ENCODE measurements at places on chromosomes 5 and 9. TPM values are rescaled to one million over a fixed set of nuclear protein-coding genes. Genes with fewer than 3 reads are reported as not detected.

The TAF1L gene
- not detected for polyA plus RNA-seq

DNA sequence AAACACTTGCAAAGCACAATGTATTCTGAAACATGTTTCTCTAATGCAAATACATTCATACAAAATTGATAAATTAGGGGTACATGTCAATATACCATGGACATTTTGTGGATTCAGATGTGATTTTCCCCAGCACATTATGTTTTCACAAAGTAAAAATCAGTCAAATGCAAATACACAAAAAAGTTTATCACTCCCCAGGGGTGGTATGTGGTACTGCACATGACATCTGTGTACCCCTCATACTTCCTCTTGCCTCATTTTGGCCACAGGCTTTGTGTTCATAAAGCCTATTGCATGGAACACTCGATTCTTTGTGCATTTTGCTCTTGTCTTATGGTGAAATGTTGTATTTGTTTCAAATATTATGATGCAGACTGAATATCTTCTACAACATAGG is 116.8 kb upstream of the PDE4D start:
- DNase-seq = no peak

The CER1 gene
- polyA plus RNA-seq = not detected

DNA sequence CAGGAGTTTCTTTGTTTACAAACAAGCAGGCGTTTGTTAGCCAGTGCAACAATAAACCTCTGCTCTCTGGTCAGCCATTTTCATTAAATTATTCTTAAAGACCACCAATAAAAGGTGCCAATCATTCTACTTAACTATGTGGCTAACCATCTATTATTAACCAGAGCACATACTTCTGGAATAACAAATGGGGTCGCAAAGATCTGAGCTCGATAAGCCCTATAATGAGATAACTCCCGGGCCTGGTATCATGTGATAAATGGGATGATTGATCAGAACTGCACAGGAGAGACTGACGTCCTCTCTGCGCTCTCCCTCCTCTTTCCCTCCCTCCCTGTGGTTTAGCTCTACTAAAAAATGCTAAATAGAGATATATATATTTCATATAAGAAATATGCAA is 488.2 kb downstream of the NTRK2 start:
- no peak for DNase-seq

- DNase-seq = no peak
Measured at GRCh38 chr9:135471791-135472640, 7.6 kb upstream of the PPP1R26 start.

The MCC gene
- 4.8 TPM for polyA plus RNA-seq

DNA sequence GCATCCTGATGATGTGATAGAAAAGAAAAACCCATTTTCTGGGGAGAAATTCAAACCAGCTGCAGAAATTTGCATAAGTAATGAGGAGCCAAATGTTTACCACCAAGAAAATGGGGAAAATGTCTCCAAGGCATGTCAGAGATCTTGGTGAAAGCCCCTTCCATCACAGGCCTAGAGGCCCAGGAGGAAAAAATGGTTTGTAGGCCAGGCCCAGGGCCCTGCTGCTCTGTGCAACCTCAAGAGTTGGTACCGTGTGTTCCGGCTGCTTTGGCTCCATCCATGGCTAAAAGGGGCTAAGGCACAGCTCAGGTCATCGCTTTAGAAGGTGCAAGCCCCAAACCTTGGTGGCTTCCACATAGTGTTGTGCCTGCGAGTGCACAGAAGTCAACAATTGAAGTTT is 543.1 kb downstream of the ZNF608 start:
- no peak for DNase-seq

DNA sequence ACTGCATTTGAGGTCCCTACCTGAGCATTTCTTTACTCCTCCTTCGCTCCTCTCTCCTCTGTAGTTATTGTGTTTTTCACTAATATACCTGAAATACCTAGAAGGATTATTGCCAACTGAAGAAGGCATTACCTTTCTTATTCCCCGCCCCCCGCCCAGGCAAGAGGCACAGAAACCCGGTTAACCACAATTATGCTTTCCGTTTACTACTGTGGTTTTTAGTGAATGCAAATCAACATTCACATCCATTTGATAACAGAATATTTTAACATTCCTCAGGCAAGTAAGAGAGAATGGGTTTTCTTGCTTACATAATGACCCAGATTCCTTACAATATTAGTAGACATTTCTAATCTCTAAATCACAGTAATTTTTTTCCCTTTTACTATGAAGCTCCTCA is 136.9 kb downstream of the PCSK5 start:
- no peak for DNase-seq

Measured in fibroblast of lung (primary cell).